ENCODE measurements at places on chromosomes 1 and 21. TPM values are rescaled to one million over a fixed set of nuclear protein-coding genes. Genes with fewer than 3 reads are reported as not detected.

IL10RB gene
- 31.5 TPM for polyA plus RNA-seq

DNA sequence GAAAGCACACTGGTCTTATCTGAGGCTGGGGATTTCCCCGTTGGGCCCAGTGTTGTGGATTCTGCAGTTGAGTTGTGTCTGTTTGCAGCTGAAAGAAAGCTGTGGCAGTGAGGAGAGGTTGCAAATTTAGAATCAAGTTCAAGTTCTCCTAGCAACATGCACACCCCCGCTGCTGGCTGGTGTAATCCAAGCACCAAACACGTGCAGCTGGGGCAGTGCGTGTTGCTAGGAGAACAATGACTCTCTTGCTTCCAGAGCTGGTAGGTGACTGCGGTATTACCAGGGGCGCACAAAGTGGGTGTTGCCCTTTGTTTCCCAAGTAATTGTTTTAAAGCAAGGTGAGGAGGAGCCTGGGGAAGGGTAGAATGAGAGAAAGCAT is 91.5 kb downstream of the IER5 start:
- no peaks in the 10 kb centered on the region for H3K27me3 ChIP-seq
- no peaks in the 10 kb centered on the region for H3K36me3 ChIP-seq
- H3K27ac ChIP-seq = no peak overlapping the region
- H3K4me3 ChIP-seq = no peak overlapping the region

- DNase-seq = no peak
- no peaks in the 10 kb centered on the region for H3K36me3 ChIP-seq
- H3K27ac ChIP-seq = no peak overlapping the region
- H3K4me1 ChIP-seq = no peaks in the 10 kb centered on the region
Observed at GRCh38 chr1:240658312-240658960, 46.5 kb upstream of the GREM2 start.

DNA sequence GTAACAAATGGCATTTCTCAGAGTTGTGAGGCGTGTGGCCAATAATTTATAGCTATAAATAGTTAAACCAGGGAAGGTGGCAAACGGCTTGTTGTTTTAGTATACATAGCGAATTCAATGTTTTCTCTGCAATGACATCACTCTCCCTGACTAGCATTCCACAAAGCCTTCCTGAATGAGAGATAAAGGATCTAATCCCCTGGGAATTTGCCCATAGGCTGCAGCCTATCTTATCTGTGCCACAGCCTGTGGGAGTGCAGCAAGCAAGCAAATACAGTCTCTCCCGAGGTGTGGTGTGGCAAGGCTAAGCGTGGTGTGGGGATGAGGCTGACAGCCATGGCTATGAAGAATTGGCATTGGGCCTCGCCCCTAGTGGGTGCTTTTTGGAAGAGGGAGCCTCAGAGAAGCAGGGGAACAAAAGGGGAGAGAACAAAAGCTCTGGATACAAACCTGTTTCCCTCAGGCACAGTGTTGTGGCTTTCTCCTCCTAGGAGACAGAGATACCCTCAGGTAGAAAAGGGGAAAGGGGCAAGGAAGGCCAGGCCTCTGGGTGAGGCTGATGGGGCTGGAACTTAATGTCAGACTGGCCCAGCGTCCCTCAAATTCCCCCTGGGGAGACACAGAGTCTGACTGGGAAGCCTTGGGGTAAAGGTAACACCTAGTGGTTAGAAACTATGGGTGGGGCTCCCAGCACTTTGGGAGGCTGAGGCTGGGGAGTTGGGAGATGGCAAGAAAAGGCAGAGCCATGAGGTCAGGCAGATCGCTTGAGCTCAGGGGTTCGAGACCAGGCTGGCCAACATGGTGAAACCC is 8.9 kb downstream of the TAGLN2 start:
- peaks cover 2% of the 10 kb centered on the region for H3K4me1 ChIP-seq
- H3K36me3 ChIP-seq = no peaks in the 10 kb centered on the region
- no peaks in the 10 kb centered on the region for H3K27me3 ChIP-seq
- no peak overlapping the region for H3K27ac ChIP-seq

FBXO2 gene
- polyA plus RNA-seq = 0.50 TPM

GRCh38 chr1:234619794-234620247 is 9.8 kb upstream of the IRF2BP2 start:
- no peaks in the 10 kb centered on the region for H3K27me3 ChIP-seq
- H3K27ac ChIP-seq = peak overlapping the region; percentile 59
- H3K4me3 ChIP-seq = no peak overlapping the region
- no peaks in the 10 kb centered on the region for H3K36me3 ChIP-seq
- DNase-seq = no peak
- H3K4me1 ChIP-seq = peaks cover 9% of the 10 kb centered on the region

FMO1 gene
- 3.8 TPM for polyA plus RNA-seq

ABCG1 gene
- 8.2 TPM for polyA plus RNA-seq

DNA sequence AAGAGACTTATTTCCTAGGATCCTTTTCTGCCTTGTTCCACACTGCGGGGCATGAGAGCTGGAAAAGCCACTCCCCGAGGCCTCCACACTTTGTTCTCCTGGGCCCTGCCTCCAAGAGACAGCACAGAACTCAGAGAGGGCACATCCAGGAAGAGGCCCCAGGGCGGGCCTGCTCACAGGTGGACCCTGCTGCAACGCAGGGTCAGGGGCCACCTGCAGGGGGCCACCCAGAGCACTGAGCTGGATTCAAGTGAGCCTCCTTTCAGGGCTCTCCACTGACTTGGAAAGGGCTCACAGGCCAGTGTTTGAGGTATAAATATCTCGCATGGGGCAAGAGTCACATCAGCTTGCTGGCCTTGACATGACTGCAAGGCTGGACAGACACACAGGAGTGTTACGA is 4.8 kb downstream of the RGS16 start:
- no peak for DNase-seq
- H3K4me3 ChIP-seq = no peak overlapping the region
- H3K4me1 ChIP-seq = peaks cover 6% of the 10 kb centered on the region

GRCh38 chr1:116558140-116558549 is 12.7 kb downstream of the CD58 start:
- no peak overlapping the region for H3K27ac ChIP-seq
- no peaks in the 10 kb centered on the region for H3K4me1 ChIP-seq
- no peak for DNase-seq
- H3K36me3 ChIP-seq = no peaks in the 10 kb centered on the region
- H3K4me3 ChIP-seq = no peak overlapping the region

DNA sequence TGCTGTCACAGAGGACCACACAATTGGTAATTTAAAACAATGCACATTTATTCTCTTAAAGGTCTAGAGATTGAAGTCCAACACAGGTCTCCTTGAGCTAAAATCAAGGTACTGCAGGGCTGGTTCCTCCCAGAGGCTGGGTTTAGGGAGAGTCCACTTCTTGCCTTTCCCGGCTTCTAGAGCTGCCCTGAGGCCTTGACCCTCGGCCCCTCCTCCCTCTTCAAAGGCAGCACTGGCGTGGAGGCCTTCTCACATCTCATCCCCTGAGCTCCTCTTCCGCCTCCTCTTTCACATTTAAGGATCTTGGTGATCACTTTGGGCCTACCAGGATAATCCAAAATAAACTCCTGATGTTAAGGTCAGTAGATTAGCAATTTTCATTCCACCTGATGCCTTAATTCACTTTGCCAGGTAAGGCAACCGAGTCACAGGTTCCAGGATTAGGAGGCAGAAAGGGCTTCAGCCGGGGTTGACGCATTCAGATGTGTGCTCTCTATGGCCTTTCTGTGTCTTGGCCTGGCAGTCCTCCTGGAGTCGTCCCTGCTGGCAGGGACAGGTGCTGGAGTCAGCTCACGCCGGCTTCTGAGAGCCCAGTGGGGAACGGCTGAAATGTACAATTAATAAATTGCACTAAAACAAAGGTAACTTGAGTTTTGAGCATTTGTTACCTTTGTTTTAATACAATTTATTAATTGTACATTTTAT is 61.2 kb upstream of the ABCG1 start:
- H3K4me3 ChIP-seq = no peak overlapping the region
- no peak for DNase-seq
- no peak overlapping the region for H3K27ac ChIP-seq
- no peaks in the 10 kb centered on the region for H3K36me3 ChIP-seq
- H3K27me3 ChIP-seq = no peaks in the 10 kb centered on the region
- H3K4me1 ChIP-seq = no peaks in the 10 kb centered on the region

DNA sequence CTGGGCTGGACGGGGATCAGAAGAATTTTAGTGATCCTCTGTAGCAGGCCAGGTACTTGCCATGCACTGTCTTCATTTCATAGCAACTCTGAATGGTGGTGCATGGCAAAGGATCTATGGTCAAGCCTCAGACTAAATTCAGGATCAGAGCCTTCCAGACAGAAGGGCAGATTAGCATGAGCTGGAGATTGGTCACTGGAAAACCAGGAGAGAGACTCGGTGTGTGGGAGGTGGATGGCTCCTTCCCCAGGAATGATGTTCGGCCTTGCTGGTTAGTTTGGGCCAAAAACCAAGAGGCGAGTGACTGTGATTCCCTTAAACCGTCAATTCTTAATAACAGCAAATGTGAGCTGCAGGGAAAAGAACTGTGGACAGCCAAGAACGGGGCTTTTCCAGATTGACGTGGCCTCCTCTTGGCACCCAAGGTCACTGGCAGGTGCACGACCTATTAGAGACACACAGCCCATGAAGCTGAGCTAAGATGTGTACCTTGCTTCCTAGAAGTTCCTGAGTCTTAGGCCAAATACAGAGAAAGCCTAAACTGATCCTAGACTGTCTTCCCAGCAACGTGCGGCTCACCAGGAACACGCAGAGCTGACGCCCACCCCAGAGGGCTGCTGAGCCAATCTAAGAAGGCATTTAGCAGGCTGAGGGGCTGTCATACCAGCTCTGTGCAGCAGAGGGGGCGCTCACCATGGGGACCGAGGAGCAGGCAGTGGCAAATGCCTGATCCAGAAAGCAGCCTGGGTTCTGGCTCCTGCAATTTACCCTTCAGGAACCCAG is 18.5 kb downstream of the ALDH4A1 start:
- no peaks in the 10 kb centered on the region for H3K4me1 ChIP-seq
- peak; percentile 49 for DNase-seq
- H3K4me3 ChIP-seq = no peak overlapping the region

PTGFRN gene
- 106 TPM for polyA plus RNA-seq

DNA sequence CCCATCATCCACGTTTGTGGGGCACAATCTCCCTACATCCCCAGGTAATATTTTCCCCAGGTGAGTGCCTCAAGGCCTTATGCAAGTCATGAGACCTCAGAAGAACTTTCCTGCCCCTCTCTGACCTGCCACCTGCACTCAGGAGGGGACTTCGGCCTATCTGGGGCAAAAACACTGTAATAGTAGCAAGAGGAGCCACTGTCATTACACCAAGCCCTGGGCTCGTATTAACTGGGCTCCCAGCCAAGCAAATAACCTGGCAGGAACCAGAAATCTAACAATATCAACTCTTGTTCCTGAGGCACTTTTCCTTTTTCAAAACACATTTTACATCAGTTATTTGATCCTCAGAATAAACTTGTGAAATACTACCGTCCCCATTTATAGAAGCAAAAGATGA is 30.9 kb downstream of the LAMB3 start:
- peak; percentile 43 for DNase-seq
- H3K27ac ChIP-seq = peak overlapping the region; percentile 80
- H3K27me3 ChIP-seq = no peaks in the 10 kb centered on the region
- H3K36me3 ChIP-seq = no peaks in the 10 kb centered on the region
- H3K4me3 ChIP-seq = no peak overlapping the region

- no peaks in the 10 kb centered on the region for H3K36me3 ChIP-seq
- DNase-seq = no peak
- H3K4me1 ChIP-seq = no peaks in the 10 kb centered on the region
Observed at GRCh38 chr1:34750610-34751009, 4.2 kb upstream of the GJB5 start.

CBR3 gene
- 22.6 TPM for polyA plus RNA-seq

DNA sequence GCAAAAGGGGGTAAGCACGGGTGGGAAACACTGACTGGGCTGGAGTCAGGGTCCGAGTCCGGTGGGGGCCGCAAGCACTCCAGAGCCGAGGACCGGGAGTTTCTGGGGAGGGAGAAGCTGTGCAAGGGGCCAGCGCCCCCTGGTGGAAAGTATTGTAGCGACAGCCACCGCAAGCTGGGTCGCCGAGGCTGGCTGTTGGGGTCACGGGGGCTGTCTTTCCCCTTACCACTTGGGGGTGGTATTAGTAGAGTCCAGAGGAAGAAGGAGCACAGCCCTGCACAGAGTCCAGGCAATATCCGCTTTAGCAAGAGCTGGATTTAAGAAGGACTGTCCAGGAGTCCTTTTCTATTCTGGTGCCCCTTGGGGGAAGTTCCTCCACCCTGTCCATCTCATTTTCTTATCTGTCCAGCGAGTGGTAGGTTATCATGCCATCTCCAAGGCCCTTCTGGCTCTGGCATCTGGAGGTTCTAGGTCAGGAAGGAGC is 17.9 kb upstream of the ETV3 start:
- peaks cover 7% of the 10 kb centered on the region for H3K4me1 ChIP-seq
- DNase-seq = peak; percentile 83
- H3K36me3 ChIP-seq = no peaks in the 10 kb centered on the region
- H3K4me3 ChIP-seq = no peak overlapping the region
- H3K27ac ChIP-seq = no peak overlapping the region

GRCh38 chr1:12284486-12284885 is 54.7 kb downstream of the VPS13D start:
- H3K4me1 ChIP-seq = no peaks in the 10 kb centered on the region
- H3K4me3 ChIP-seq = no peak overlapping the region
- DNase-seq = no peak

AVPR1B gene
- not detected for polyA plus RNA-seq

- no peaks in the 10 kb centered on the region for H3K36me3 ChIP-seq
- H3K4me1 ChIP-seq = no peaks in the 10 kb centered on the region
- no peaks in the 10 kb centered on the region for H3K27me3 ChIP-seq
- no peak for DNase-seq
- no peak overlapping the region for H3K27ac ChIP-seq
Observed at GRCh38 chr1:216223486-216223885, 199.8 kb downstream of the USH2A start.

DNA sequence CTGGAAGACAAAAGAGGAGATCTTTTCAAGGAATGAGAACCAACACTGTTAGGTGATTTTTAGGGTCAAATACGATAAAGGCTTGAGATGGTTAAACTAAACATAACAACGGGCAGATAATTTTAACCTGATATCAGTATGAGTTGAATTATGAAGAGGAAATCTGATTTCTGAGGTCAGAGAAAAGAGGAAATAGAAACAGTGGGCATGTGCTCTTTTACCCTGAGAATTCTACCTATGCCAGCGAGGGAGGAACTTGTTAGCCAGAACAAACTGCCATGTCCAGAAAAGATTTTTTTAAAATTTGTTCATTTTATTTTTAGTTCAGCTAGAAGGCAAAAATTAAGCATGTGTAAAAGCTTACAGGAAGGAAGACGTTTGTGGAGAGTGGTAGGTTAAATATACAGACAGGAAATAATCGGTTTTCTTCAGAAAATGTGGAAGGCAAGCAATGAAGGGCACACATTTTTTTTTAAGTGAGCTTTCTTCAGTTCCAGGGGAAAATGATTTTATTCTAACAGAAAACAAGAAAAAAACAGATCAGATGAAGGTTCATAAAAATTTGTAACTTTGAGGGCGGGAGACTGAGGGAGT is 1745.3 kb downstream of the MRPL39 start:
- no peak overlapping the region for H3K27ac ChIP-seq
- no peaks in the 10 kb centered on the region for H3K36me3 ChIP-seq
- H3K4me1 ChIP-seq = no peaks in the 10 kb centered on the region
- DNase-seq = no peak

- H3K27ac ChIP-seq = no peak overlapping the region
- no peak overlapping the region for H3K4me3 ChIP-seq
- DNase-seq = no peak
- H3K4me1 ChIP-seq = no peaks in the 10 kb centered on the region
- no peaks in the 10 kb centered on the region for H3K27me3 ChIP-seq
Observed at GRCh38 chr1:110708974-110709440, 34.3 kb upstream of the KCNA3 start.

CRB1 gene
- polyA plus RNA-seq = 2.0 TPM

Measured in ovary (tissue), 10 donors.